ENCODE measurements at places on chromosomes 2 and 18.

DNA sequence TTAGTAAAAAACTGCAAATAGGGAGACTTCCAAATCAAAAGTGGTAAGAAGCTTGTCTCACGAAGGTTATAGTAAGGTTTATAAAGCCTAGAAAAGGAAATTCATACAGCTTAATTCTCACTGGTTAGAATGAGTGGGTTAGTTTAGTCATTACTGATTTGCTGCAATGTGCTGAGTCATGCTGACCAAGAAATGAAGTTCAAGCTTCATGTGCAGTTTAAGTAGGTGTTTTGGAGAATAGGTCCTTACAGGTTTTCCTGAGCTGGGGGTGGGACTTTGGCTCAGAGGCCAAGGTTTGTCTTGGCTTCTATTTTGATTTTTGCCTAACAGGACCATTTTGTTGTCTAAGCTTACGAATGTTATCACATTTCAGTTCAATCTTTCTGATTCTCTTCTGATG, 15.1 kb downstream of the CLIP4 start:
- no peak for DNase-seq

DNA sequence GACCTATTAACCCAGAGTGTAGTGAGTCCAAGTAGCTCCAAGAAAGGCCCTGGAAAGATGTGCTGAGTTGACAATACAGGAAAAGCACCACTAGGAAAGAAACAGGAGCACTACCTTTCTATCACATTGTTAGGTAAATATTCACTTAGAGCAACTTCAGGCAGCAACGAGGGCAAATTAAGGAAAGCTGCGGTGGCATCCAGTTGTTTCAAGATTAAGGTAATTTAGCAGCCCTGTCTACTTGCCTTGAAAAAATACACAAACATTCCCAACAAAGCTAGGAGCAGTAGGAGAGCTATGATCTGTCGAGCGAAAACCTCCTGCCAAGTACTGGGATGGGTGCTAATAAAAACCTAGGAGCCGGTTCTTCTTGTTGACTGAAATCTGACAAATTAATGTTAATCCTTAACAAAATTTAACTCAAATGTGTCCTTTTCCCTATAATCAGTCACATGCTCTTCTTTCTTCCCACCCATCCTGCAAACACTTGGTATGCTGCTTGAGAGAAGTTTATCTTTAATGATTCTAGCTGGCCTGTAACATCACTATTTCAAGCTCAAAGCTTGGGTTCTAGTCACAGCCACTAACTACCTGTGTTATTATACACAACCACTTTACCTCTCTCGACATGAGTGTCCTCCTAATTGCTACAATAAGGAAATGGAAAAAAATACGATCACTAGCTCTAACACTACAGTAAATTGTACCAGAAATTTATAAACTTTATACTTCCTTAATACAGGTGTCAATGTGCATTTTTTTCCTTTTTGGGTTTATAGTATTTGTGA, 2.0 kb downstream of the ACAA2 start:
- no peak for DNase-seq

DNA sequence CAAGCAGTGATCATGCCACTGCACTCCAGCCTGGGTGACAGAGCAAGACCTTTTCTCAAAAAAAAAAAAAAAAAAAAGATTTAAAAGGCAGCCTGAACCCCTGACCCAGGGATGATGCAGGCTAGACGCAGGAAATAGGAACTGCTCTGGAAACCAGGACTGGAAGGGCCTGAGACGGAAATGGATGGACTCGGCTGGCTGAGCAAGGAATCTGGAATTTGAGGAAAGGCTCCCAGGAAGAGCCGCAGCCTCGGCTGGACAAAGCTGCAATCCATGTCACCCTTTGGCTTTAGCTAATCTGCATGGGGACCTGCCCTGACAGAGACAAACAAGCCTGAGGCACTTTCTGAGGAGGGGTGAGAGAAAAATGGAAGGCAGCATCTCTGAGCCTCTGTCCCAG, 55.0 kb upstream of the DAPL1 start:
- DNase-seq = no peak

DNA sequence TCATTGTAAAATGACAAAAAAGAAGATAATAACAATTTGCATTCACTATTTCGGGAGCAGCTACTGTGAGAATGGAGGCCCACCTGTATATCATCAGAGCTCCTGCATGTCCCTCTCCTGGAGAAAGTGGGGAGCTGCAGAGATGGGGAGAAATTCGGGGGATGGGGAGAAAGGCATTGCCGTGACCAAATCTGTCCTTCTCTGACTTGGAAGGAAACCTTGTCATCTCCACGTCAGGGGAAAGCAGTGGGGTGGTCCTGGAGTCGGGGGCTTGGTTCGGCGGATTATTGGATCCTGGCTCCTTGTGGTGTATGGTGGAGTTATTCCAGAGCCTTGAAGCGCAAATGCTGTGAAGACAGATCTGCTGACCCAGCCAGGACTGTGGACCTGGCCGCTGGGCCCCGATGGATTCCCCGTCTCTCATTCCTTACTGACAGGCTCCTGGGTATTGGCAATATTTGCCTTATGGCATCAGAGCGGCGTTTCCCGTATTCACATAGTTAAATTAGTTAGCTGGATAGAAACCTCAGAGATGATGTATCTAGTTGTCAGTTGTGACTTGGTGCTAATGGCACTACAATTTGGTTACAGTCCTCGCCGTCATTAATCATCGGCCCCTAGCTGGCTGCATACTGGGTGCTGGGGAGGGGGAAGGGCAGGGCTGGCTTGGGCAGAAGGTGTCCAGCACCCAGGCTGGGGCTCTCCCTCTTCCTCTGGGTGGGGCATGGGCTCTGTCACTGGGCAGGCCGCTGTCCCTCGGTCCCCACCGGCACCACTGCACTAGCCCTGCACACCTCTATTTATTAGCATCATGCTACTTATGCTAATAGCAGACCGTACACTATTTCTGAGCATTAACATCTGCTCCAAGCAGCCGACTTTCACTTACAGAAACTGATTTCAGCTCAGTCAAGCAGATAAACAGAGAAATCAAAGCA, 31.7 kb downstream of the CELF4 start:
- no peak for DNase-seq

DNA sequence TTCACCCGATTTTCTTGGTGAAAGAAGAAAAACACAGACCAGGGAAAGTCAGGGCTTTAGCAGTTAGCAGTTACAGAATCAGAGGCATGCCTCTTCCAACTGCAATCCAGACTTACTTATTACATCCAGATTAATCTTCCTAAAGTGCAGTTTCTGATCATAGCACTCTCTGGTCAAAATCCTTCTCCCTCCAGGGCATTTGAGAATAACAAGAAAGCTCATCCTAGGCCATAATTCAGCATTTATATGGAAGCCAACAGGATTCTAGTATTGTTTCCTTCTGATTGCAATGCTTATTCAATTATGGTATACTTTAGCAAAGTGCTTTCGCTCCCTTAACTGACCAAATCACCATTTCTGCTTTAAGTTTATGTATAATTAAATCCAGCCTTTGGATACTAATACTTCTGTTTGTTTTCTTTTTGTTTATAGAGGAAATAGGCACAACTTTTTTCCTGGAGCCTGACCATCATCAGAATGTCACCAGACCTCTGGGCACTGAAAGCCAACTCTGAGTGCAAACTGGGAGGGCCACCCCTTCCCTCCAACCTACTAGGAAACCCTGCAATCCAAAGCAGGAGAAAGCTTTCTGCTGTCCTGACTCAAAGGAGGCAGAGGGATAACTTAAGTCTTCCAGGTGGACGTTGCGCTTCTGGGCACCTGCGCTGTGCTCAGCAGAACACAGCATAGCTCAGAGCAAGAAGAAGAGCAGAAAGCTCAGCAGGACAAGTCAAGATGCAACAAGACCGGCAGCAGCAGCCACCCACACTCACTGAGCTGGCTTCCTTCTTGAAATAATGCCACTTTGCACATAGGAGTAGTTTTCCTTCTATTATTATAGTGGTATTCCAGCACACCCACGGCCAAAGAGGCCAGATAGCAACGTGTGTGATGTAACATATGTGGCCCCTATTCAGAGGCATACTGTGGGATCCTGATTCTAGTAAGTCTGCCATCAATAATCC, 99.3 kb downstream of the STK39 start:
- no peak for DNase-seq

- no peak for DNase-seq
Measured at GRCh38 chr2:191366199-191366598, 121.0 kb downstream of the MYO1B start.

DNA sequence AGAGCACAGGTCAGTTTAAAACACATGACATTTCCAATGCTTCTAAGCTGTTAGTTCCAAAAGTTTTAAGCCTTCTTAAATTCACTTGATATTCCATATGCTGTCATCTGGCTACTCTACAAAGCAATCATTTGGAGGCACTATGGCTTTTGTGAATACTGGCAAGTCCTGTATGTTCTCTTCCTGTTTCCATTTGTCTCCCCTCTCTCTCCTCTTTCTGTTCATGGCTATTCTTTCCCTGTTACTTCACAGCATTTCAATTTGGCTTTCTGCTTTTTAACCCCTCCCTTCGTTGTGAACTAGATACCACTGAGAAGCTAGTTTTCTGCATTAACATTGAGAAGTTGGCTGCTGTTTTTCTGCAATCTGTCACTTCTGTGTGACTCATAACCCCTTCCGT, 1337.2 kb upstream of the CELF4 start:
- no peak for DNase-seq

DNA sequence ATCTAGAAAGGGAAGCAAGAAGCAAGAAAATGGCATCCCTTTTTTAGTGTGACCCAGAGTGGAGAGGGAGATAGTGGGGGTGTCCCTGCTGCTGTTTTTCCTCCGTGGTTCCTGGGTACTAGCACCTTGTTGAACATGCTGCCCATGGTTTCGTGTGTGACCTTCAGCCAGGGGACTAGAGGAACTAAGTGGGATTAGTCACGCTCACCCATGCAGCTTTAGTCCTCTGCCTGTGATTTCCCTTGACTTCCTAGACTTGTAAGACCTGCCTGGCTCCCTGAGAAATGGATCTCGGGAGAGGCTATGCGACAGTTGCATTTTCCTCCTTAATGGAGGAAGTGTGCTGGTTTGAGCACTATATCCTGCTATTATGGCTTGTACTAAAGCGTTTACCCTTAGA, 471.4 kb downstream of the DCDC2C start:
- DNase-seq = no peak

DNA sequence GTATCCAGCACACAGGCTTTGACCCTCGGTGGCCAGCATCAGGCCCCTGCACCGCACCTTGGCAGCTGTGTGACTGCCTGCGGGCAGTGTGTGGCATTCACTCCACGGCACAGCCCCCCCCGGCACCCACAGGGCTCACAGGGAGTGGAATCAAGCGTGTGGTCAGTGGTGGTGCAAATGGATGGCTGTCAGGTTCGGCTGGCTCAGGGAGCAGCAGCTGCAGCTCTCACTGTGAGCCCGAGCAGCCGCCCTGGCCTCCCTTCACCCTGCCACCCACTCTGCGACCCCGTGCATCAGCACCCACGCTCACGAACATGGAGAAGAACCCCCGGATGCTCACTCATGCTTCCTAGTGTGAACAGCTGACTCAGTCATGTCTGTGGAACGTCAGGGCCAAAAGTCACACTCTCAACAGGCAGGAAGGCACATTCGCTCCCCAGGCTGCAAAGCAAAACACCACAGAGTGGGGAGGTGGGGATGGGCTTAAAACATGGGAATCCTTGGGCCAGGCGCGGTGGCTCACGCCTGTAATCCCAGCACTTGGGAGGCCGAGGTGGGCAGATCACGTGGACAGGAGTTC, 41.5 kb upstream of the GPC1 start:
- DNase-seq = no peak

- DNase-seq = no peak
Measured at GRCh38 chr2:113245276-113245711, 33.4 kb downstream of the PAX8 start.
